SHP77 (cell line): ENCODE measurements at places on chromosomes 1 and 21.

- no peak for DNase-seq
These were observed 138.2 kb upstream of the BRINP3 start for GRCh38 chr1:190615818-190616217.

- DNase-seq, result no peak
These were observed 207.6 kb upstream of the HMCN1 start for GRCh38 chr1:185526344-185527307.

DNA sequence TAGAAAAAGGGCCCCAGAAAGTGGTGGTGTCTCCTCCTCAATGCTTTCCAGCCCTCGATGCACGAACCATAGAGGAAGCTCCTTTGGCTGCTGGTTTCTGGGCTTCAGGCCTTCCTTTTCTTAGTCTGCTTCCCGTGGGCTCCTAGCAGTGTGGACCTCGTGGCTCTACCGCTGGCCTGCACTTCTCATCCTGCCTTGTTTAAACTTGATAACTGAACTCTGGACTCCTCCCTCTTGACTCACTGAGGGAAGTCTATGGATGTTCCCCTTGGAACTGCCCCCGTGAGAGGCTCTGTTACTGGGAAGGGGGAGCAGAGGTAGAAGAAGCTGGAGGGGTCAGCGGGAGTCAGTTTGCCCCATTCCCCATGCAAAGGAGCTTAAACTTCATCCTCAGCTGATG is 75.3 kb upstream of the WDR26 start:
- DNase-seq, result no peak

DNA sequence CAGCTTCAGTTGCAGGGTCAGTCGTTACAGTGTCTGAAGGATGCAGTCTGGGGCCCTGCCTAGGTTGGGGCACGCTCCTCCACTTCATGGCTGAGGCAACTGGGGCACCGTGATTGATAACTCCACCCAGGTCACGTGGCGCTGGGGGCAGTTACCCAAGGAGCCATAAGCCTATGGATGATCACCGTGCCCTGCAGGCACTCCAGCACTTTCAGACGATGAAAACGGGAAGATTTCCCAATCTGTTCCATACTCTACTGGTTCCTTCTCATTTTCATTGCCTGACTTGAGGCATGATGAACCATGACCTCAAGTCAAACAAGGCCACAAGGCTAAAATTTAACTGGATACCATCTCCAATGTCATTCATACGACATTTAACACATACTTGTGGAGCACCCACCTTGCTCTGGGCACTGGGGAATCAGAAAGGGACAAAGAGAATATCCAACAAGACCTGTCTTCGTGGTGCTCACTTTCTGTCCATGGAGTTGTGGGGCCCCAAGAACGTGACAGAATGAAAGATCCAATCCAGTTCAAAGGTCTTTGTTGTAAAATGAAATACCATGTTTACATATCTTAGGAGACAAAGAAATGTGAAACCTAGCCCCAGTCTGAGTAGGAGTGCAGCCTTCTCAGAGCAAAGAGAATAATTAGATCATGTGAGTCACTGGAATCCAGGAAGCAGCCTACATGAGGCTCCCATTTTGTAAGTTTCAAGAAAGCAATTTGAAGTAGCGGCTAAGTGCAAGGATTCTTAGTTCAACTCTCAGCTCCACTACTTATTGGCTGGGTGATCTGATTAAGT is 39.4 kb upstream of the SPOCD1 start:
- no peak for DNase-seq

DNA sequence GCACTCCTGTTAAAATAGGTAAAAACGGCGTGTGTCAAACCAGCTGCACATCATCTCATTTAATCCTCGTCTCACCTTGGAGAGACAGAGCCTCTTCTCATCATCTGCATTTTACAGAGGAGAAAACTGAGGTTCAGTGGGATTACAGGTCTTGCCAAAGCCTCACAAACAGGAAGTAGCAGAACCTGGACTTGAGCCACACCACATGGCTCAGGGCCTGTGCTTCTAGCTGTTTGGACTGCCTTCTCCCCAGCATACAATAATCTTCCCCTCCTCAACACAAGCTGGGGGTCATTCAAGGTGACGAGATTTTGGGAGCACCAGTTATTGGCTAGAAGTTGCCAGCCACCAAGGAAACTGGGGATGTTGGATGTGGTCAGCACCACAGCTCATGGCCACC is 167.9 kb upstream of the ZC3H12A start:
- no peak for DNase-seq

DNA sequence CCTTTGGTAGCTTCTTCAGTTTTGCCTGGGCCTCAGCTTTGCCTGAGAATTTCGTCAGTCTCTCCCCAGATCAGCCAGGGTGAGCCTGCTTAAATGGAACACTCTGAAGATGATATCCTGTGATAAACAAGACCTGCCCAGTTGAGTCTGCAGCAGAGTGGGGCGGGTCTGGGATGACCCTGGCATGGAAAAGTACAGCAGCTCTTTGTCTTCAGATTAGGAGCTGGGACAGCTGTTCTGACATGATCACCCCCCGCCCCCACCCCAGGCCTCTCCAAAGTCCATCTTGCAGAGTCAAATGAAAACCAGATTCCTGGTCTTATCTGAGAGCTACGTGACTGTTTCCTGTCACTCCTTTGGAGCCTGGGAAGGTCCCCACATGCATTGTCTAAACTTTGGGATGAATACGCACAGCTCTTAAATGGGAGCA is 2.2 kb upstream of the TMEM51 start:
- DNase-seq, result no peak

DNA sequence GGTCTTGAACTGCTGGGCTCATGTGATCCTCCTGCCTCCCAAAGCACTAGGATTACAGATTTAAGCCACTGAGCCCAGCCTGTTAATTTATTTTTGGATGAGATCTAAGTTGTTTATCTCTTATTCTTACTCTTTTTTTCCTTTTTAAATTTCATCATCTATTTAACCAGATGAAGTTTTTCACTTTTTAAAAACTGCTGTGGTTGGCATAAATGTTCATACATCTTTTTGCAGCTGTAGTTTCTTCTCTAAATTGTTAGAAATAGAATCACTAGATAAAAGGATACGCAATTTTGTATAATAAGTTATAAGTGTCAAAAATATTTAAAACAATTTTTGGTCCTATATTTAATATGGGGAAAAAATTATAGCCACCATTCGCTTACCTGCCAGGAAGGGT is 80.3 kb upstream of the GPR88 start:
- DNase-seq, result no peak

DNA sequence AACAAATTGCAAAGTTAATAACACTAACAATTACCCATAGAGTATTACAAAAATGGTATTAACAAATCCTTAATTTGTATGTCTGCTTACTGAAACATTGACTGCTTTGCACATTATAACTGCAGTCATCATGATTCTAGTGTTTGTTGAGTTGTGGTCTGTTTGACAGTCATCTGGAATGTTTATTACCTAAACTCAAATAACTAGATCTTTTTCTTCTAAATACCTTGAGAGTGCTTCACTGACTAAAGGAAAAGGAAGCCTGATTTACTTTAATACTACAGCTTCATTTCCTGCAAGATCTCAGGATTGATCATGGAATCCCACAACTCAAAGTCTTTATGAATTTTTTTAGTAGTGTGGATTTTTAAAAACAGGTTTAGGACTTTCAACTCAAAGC is 70.0 kb downstream of the HMCN1 start:
- DNase-seq, result no peak

DNA sequence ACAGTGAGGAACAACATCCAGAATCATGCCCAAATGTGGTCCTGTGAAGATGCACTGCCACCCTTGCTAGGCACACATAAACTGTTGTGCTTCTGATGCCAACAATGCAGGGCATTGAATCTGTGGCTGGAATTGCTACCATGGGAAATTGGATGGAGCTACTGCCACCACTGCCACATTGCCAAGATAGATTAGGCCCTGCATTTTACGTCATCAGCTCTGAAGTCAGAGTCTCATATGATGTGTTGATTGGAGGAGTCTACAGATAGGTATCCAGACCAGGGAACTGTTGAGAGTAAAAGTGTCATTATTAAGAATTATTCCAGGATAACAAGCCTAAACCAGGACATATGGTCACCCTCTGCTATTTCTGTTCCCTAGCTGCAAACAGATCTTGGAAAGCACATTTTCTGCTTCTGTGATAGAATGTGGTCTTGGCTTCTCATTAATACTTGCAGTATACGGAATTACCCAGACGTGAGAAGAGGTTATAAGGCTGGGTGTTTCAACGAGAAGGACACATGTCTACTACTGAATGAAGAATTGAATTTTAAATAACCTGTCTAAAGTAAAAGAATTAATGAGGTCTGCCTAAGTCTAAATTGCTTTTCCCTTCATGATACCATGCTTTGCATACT is 106.6 kb downstream of the TNNI3K start:
- no peak for DNase-seq

DNA sequence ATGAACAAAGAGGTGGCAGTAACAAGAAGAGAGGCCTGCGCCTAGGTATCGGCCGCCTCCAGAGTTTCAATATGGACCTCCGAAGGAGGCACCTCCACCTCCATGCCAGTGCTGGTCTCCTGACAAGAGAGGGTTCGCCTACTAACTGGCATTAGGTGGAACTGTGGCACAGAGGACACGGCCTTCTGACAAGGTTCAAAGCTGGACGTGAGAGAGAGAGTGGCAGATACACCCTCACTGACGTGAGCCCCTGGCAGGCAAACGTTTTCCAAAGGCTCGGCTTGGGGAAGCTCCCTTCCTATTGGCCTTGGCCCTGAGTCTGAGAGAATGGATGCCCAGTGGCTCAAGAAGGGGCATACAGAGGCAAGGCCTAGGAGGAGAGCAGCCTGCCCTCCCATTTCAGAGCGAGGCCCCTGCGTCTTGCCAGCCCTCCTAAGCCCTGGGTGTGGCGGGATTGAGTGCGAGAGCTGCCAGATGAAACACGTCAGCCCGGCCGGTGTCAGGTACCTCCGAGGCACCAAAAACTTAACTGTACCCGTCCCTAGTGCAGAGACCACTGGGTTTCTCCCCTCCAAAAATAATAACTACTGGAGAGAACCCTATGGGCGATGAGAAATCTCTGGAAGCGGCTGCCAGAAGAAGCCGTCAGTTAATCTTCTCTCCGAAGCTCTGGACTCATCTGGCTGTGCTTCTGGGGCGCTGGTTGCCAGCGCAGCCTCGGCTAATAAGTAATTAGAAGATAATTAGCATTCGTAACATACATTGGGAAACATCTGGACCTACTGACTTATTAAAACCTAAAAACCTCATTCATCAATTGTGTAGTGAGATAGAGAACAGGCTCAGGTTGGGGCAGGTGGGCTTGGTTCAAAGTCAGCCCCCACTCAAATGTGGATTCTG is 283.6 kb downstream of the NPHP4 start:
- DNase-seq, result no peak

- DNase-seq, result no peak
These were observed 3.9 kb downstream of the TBX15 start for GRCh38 chr1:118984086-118984721.

- DNase-seq, result no peak
These were observed 39.9 kb upstream of the TENT5C start for GRCh38 chr1:117565745-117566455.

DNA sequence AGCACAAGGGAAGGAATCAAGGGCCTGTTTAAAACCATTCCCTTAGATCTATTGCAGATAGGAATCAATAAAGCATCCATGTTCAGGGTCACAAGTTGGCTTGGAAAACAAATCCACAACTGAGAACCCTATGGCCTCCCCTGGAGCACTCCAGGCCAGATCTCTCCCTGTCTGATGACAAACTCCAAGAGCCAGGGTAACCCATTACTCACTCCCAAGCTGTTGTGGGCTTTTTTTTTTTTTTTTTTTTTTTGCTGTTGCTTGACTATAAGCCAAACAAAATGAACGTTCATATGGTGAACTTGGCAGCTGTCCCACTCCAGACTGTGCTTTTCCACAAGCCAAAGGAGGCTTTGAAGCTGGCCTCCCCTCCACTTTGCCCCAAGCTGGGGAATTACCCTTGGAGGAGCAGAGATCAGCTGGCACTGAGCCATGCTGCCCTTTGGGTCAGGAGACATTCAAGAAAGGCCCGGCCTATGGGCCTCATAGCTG is 35.7 kb upstream of the VAV3 start:
- DNase-seq, result peak; percentile 11

DNA sequence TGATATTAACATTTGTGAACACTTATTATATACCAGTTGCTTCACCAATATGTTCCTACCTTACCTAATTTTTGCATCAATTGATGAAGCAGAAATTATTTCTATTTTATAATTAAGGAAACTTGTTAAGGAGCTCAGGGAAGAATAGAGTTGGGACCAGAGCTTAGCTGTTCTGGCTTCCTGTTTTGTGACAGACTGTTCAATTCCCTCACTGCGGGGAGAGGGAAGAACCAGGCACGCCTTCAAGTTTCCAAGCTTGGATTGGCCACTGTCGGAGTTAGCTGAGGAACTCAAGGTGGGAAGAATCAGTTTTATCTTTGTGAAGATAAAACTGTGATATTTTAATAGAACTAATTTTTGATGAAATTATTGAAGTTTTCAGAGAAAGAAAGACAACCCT is 142.3 kb upstream of the LMO4 start:
- DNase-seq, result no peak

GRCh38 chr1:161954466-161954865 is 69.2 kb downstream of the OLFML2B start:
- no peak for DNase-seq
